Activated gamma-delta T cell treated with anti-CD3 and anti-CD28 coated beads, Interleukin-2, amount 50 U/mL, for 16 hours (primary cell): ENCODE measurements at places on chromosomes 2 and 18.

- no peak for DNase-seq
These were observed 17.5 kb downstream of the IGFBP2 start for GRCh38 chr2:216650626-216651257.

- DNase-seq: no peak
These were observed 1.8 kb downstream of the NGEF start for GRCh38 chr2:233011268-233011650.

GRCh38 chr2:180374502-180375281 lies 367.6 kb upstream of the CWC22 start:
- DNase-seq: no peak

GRCh38 chr2:1884933-1885580 lies 140.7 kb upstream of the PXDN start:
- no peak for DNase-seq

DNA sequence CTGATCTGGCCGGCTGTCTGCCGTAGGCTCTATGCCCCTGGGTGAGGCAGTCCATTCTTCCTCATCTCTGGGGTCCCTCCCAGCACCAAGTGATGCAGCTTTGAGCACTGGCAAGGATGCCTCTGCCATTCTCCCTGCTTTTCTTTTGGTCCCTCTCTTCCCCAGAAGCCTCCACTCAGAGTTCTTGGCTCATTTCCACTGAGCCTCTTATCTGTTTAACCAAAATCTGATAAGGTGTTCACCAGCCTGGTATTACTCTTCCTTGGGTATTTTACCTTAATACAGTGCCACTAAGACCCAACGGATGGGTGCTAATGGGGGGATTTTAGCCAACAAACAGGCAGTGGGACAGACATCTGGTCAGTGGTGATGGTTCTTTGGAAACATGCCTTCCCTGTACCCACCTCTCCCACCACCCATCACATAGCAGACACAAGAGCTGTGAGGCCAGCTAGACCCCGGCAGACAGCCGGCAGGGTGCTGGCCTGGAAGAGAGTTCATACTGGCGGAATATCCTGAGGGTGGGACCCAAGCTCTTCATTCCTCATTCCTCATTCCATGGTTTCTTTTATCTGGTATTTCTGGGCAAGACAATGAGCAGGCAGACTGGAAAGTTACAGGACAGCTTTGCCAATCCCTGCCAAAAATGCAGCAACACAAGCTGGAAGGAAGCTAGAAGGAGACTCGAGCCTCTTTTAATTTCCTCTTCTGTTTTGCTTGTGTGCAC lies 34.6 kb downstream of the ZBTB7C start:
- no peak for DNase-seq

GRCh38 chr18:33195795-33196194 lies 244.7 kb downstream of the CCDC178 start:
- DNase-seq: no peak

- no peak for DNase-seq
These were observed 176.7 kb downstream of the ST6GAL2 start for GRCh38 chr2:106709229-106709628.

DNA sequence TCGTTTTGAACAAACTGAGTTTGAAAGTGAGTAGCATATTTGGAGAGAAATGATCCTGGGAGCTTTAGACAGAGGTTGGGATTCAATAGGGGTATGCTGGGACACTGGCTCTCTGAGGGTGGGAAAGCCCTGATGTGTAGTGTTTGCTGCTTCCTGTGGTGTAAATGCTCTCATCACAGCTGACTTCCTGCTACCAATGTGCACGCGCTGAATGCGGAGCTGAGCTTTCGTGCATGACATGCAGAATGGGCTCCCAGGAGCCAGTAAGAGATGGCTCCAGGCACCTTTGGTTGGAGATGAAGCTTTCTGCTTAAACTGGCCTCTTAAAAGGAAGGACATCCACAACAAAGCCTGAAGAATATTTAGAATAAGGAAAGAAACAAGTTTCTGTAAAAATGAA lies 224.1 kb upstream of the CCDC150 start:
- no peak for DNase-seq

GRCh38 chr2:29000481-29000880 lies 19.4 kb downstream of the TOGARAM2 start:
- no peak for DNase-seq

DNA sequence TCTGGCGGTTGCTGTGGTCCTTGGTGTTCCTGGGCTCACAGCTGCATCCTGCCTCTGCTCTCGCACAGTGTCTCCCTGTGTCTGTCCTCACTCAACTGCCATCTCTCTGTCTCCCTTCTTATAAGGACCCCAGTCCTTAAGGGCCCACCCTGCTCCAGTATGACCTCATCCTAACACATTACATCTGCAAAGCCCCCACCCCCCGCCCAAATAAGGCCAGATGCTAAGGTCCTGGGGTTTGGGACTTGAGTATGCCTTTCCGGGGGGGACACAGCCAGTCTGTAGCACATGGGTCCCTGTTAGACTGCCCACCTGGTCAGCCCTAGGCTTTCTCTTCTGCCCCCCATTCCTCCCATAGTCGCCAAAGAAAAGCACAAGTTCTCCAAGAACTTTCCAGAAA lies 40.7 kb downstream of the FER1L5 start:
- no peak for DNase-seq

DNA sequence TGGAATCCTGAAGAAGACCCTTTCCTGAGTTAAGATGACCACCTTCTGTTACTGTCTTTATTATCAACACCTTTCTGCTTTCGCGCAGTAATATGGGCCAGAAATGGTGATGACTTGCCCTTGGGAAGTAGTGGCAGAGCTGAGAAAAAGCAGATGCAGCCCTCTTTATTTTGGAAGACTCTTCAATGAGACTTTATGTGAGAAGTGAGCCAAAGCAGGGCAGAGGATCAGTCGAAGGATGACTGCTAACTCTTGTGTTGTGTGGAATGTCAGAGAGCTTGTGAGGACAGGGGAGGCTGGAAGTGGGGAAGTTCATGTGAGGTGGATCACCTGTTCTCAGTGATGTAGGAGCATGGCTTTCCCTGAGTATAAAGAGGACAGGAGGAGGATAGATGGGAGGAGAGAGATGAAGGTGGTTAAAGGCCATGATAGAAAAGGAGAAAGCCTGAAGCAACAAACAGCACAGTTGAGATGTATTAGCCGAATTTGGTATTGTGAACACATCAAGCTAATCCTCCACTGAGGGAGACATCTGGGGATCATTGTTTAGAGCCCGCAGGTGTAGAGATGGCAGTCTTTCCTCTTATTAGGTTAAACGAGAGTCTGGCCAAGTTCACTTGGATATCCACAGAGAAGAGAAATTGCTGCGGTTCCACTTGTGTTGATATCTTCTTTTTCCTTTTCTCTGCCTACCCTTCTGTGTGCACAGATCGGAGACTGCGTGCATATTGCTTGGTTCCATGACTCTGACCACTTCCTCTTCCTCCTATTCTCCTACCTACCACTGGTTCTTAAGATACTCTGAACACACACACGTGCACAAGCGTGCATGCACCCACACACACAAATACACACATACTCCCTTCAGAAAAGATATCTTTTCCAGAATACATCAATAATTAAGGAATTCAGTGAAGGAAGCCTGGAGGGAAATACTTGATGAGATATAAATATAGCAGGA lies 67.4 kb downstream of the SLC9A2 start:
- no peak for DNase-seq

- DNase-seq: no peak
These were observed 20.9 kb downstream of the SLC40A1 start for GRCh38 chr2:189559579-189560272.

GRCh38 chr18:50687491-50687890 lies 127.6 kb downstream of the MAPK4 start:
- DNase-seq: no peak
